ACHN (cell line): ENCODE measurements at places on chromosomes 3 and 15.

GRCh38 chr15:79956354-79956939 lies 14.5 kb downstream of the BCL2A1 start:
- DNase-seq, result no peak

GRCh38 chr15:73560501-73561117 lies 72.6 kb downstream of the NPTN start:
- DNase-seq, result peak; percentile 57

DNA sequence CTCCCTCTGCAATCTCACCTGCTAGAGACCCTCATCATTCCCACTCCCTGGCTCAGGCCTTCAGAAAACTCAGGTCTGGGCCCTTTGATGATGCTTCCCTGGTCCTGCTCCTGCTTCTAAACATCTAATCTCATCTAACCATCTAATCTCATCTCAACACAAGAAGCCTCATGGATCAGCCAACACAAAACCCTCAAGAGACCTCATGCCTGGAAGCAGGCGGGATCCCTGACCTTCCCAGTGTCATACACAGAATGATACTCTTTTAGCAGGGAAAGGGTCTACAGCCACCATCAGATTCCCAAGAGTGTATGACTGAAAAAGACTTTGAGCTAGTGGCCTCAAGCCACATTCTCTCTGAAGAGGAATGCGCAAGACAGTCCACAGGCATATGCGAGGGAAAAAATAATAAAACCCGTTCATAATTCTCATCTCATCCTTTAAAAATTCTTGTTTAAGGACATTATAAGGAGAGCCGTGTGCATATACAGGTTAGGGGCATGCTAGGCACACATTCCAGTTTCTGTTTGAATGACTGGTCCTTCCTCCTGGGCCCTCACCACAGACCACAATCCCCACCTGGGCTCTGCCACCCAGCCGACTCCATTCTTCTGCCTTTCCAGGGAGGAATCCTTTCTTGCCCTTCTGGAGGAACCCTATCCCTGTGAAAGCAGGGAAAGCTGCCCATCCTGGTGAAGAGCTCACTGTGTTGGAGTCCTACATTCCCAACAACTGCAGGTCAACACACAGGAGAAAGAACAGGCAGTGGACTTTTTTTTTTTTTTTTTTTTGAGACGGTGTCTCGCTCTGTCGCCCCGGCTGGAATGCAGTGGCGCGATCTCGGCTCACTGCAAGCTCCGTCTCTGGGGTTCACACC lies 2.2 kb downstream of the ZXDC start:
- no peak for DNase-seq

DNA sequence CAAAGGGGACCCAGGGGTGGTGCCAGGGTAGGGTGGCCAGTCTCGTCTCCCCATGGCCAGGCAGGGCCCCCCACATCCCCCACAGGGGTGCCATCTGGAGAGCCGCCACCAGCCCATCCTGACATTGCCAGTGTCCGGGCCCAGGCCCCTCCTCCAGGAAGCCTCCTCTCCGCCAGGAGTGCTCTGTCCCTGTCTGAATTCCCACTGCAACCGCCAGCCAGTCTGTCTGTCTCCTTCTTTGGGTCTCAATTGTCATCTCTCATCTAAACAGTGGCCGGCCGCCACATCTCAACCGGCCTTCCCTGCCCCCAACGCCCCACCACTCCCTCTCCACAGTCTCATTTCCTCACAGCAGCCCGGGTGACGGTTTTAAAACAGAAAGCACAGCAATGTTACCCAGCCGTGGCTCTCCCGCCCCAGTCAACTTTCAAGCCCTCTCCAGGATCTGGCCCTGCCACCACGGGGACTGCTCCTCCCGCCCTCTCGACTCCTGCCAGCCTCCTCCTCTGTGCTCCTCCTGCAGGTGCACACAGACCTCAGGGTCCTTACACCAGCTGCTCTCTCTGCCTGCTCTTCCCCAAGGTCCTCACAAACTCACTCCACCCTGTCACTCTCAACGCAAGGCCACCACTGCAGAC lies 57.0 kb downstream of the IQSEC1 start:
- no peak for DNase-seq

- DNase-seq, result no peak
Observed at GRCh38 chr15:65371976-65372786, 5.6 kb downstream of the IGDCC3 start.

DNA sequence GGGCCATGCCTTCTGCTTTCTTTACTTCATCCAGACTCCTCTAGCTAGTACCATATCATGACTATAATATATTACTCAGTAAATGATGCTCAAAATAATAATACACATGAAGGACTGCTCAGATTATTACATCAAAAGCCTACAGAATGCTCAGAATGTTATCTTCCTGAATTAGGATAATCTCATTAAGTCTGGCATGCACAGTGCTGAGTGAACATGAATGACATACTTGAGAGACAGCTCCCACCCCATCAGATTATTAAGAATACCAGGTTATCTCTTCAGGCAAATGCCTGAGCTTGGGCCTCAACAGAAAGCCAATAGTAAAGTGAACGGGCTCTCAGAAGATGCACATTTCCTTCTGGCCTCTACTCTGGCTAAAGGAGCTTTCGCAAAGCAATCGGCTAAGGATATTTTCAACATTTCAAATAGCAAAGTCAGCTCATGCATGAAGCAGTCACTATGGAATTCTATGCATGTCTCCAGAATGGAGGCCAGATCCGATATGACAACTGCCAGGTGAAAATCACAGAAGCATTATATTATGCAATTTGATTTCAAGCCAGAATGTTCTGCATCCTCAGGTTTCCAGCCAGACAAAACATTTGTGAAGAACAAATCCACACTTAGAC lies 122.6 kb downstream of the KCNMB2 start:
- DNase-seq, result no peak

DNA sequence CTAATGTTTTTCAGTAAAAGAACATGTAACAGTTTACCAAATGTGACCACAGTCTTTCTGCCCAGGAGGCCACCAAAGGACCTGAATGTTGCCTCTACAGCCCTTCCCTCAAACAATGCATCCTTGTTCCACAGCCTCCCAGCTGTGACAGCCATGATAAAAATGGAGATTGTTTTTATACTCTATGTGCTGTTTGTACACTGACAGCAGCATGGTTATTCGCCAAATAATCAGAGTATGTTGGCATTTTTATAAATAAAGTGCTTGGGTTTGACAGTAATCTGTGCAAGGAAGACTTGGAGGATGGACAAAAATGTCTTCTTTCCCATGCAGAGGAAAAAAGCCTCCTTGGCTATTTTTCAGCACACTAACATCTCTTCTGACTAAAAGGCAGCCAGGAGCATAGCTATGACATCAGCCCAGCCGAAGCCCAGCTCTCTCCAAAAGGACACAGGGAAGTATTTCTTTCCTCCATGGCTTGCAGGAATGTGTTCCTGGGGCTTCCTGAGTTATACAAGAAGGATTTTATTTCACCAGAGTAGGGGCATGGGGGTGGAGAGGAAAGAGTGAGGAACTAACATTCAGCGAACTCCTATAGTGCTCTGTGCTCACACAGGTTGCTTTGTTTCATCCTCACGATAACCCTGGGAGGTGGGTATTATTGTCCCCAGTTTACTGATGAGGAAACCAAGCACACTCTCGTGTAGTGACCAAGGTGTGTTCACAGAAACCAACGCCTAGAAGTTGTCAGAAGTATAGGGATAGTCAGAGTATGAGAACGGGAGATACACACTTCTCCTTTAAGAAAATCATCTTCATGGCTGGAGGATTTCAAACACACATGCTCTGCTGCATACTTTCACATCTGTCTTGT lies 339.7 kb downstream of the MECOM start:
- DNase-seq, result no peak

DNA sequence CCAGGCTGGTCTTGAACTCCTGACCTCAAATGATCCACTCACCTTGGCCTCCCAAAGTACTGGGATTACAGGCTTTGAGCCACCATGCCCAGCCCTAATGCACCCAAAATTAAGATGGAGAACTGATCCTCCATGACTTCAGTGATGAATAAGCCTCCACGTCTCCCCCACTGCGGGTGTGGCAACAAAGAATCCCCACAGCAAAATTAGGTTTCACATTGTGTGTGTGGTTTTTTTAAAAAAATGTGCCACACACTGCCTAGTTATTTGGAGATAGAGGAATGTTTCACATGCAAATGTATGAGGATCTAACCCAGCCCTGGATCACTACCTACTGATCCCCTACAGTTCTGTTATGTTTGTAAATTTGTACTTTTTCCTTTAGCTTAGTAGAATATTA lies 17.3 kb downstream of the HDAC11 start:
- DNase-seq, result no peak

DNA sequence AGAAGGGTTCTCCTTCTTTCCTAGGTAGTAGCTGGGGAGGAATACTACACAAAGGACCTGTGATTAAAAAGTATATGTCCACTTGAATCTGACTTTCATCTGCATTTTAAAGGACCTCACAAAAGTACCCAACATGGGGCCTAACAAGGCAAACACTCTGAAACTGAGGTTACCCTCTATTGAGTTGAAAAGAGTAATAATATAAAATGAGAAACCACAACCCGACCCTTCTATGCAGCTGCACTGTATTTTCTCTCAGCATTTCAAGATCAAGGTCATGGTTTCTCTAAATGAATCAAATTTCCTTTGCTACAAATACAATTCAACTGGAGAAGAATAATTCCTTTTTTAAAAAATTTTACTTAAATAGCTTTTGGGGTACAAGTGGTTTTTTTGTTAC lies 106.3 kb downstream of the DMXL2 start:
- DNase-seq, result no peak

DNA sequence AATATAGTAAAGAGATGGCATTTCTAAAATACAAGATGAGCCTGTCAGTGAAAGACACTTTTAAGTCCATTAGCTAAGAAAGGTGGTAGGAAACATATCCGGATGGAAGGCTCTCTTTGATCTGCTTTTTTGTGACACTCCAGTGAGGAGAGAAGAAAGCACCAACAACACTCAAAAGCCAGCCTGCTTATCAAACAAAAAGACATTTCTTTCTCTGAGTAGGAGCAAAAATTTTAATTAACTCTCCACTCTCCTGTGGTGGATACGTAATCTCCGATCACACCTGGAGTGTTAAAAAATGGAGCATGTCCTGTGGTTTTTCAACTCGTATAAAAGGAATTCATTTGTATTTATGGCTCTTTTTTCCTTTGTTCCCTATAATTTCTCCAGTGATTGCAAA lies 65.3 kb downstream of the OXNAD1 start:
- DNase-seq, result no peak

- DNase-seq, result no peak
Observed at GRCh38 chr3:129783470-129783869, 110.0 kb downstream of the TMCC1 start.

- DNase-seq, result no peak
Observed at GRCh38 chr3:110666495-110666894, 405.1 kb upstream of the NECTIN3 start.

DNA sequence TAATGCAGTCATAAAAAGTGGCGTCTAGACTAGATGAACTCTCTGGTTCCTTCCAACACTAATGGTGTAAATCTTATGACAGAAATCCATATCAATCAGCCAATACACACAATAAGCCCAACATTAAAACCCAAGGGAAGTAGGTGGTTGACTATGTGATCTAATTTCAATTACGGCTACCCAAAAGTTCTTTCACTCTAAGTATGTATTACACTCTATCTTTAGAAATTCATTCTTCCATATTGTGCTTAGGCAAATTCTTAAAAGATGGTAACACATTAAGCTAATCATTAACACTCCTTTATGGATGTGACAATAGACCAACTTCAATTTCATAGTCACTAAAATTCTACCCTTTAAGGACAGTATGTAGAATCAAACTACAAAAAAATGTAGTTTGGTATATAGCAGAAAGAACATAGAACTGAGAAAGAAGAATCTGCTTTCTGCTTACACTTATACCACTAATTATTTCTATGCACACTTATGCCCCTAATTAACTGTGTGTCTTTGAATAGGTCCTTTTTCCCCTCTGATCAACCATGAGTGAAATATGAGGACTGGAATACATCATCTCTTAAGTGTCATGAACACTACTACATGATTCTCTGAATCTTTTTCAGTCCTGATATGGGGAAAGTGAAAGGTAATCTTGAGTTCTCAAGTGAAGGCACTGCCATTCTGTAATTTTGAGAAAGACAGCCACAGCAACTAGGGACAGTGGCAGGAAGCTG lies 557.6 kb downstream of the IGSF11 start:
- no peak for DNase-seq

GRCh38 chr3:73624821-73625665 lies at the start of gene PDZRN3:
PDZRN3 (minus strand) TSS chr3:73624941.
- no peak for DNase-seq

DNA sequence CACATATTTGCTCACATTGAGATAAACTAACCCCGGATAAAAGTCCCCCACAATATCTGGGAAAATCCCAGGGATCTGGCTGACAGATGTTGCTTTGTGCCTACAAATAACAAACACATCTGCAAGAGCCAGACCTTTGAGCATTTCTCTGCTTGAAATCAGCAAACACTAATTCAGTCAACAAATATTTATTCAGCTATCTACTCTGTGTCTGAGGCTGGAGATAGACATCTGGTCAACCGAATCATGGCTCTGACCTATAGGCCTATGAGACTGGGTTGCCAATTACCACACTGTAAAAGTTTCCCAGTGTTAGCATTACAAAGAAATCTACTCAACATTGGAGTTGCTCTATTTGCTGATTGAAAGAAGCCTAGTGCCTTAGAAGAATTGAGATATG lies 201.1 kb upstream of the CADPS start:
- no peak for DNase-seq

DNA sequence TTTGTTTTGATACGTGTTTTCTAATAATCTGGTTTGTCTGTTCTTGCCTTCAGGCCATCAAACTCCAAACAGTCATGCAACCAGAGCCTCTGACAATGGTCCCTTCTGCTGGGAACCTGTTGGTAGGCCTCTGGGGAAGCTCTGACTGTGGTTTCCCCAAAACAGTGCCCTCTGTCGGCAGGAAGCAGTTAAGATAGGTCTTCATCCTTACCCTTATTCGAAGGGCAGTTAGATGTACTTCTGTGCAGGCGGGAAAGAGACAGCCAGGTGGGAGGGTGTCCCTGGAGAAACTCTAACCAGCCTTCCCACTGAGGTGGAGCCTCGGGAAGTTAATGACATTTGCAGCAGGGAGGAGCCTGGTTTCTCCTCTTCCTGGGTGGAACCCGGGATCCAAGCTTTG lies 81.6 kb upstream of the CHMP2B start:
- DNase-seq, result peak; percentile 38

- DNase-seq, result no peak
Observed at GRCh38 chr3:196121066-196121465, 39.2 kb upstream of the TFRC start.

DNA sequence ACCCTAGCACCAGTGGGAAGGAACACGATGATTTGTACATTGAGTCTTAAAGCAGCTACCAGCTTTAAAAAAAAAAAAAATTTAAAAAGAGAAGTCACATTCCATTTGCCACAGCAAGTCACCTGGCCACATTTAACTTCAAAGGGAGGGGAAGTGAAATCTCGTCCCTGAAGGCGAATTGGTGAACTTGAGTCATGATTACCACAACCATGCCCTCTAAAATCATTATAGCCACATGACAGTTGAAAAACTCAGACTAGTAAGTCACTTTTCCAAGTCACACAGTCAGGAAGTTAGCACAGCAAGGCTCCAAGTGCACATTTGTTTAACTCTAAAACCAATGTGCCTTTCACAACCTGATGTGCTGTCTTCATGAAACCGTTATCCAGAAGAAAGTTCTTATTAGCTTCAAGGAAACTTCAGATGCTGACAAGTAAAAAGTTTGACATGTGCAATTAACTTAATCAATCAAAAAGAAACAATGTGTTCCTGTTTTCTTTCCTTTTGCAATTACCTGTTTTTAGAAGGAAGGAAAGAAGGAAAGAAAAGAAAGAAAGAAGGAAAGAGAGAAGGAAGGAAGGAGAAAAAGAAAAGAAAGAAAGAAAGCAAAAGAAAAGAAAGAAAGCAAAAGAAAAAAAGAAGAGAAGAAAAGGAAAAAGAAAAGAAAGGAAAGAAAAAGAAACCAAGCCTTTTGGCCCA lies 8.3 kb upstream of the THSD4 start:
- DNase-seq, result no peak

- DNase-seq, result no peak
Observed at GRCh38 chr3:170863816-170864215, 6.2 kb downstream of the RPL22L1 start.
